Hematopoietic multipotent progenitor cell treated with erythropoietin and hydrocortisone succinate and interleukin-3 and kit ligand, for 4 days (in vitro differentiated cells): ENCODE measurements at places on chromosomes 5 and 9.

DNA sequence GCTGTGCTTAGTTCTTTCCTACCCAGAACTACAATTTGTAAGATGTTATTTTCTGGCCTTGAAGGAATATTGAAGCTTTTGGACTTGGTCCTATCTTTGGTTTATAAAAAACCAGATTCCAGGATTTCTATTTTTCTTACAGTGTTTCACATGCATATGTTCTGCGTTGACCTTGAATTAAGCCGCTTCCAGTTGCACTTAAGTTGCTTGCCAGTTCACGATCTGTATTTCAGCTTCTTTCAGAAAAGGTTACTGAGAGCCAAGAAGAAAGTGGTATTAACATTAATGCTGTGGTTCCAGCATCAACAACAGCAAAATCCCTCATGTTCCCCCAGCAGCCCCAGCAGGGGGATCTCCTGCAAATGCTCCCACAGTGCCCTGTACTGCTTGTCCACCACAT lies 156.4 kb upstream of the ADAMTS16 start:
- no peak for DNase-seq

DNA sequence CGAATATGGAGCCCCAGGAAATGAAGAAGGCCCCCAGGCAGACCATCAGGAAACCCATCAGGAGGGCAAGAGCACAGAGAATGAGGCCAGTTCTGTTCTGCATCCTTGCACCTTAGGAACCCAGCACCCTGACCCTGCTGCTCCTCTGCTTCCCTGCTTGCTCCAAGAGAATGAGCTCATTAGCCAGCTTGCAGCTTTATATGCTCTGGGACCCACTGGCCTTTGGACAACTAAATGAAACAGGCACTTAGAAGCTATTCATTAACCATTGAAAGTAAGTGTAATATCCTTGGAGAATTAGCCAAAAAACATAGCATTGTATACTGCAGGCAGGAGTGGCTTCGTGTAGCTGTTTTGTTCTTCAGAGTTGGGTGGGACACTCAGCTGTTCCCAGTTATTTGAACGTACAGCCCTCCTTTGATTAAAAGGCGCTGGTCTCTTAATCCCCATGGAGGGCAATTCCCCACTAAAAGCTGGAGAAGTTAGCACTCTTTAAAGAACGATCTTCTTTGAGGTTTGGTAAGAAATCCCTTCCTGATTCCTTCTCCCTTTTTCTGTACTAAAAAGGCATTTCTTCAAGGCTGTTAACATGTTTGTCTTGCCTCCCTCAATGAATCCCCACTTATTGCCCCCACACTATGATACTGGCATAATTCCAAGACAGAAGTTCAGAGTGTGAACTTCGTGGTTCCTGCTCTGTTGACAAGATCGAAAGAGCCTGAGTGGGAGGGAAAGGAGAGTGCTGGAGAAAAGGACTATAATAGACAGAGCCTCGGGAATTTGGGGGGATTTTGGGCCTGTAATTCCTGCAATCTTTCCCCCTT lies at the start of gene TMEM252:
Gene TMEM252, minus strand, starts transcription at position 172 of the 824 bp plus-strand sequence. Its CDS starts 69 bp downstream, at position 103.
- peak; percentile 6 for DNase-seq

GRCh38 chr5:6583049-6583880 lies 49.6 kb downstream of the NSUN2 start:
- peak; percentile 52 for DNase-seq

- no peak for DNase-seq
Measured at GRCh38 chr5:137933491-137933911, 44.2 kb downstream of the PKD2L2 start.

DNA sequence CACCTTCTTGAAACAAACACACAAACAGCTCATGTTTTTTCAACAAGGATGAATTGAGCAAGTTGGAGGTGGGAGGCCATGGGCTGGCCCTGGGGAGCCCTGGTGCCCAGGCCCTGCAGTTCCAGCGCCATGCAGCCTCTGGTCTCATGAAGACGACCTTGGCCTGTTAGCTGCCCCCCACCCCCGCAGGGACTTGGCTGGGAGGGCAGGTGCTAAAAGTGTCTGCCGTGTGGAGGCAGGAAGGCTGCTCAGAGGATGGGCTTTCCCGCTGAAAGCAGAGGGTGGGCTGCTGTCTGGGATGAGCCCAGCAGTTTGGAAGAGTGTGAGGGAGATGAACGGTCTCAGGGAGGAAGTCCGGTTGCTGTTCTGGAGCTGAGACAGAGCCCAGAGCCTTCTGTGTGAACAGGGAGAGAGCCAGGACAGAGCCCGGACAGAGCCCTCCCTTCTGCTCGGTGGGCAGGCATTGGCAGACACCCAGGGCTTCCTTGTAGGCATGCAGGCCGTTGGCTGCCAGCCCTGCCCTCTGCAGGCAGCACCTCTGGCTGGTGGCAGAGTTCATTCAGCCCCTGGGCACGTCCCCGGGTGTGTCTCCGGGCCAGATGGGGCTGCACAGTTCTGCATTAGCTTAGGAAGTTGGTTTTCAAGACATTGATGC lies 18.7 kb downstream of the ROPN1L start:
- DNase-seq, result peak; percentile 54

DNA sequence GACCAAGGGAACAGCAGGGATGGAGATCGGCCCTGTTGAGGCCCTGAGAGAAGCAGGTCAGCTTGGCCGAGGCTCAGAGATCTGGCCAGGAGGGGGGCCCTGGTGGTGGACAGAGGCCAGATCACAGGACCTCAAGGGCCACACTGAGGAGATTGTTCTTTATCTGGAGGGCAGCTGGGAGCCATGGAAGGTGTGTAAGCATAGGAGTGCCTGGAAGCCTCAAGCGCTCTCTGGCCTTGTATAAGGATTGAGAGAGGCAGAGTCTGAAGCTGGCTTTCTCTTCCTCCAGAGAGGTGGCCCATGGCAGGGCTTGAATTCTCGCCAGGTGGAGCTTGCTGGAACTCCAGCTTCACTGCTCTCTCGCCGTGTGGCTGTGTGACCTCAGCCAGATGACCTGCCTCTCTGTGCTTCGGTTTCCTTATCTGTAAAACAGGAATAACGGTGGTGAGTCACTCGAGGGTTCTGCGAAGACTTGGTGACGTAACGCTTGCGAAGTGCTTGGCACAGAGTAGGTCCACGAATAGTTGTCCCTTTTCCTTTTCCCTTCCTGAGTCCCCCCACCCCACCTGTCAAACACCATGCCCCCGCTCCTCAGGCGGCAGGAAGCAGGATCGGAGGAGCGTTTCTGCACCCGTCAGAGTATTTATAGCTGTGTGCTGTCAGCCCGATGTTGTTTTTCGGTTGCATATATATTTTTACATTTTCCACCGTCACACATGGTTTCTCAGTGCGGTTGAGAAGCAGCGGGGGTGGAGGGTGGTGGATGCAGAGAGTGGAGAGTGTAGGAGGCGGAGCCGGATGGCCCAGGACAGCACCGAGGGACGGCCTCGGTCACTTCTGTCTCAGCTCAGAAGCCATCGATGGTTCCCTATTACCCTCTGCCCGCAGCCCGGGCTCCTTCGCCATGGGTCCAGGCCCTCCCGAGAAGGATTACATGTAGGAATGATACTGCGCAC lies 17.0 kb upstream of the CRB2 start:
- DNase-seq, result peak; percentile 83

- no peak for DNase-seq
Measured at GRCh38 chr9:70407081-70407503, 7.4 kb downstream of the KLF9 start.

DNA sequence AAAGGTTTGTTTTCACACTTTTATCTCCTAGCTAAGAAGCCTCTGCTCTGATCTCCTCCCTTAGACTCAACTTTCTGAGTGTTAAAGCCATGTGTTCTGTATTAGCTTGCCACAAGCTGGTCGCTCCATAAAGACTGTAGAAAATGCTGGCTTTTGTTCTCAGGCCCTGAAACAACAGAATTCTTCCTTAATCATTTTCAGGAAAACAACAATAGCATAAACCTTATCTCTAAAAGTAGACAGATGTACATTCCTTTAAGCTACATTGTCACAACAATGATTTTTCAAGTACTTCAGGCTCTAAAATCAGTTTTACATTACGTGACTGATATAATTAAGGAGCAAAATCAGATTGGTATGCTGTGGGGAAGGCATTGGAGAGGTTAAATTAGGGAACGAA lies 41.9 kb downstream of the VCAN start:
- DNase-seq, result no peak

DNA sequence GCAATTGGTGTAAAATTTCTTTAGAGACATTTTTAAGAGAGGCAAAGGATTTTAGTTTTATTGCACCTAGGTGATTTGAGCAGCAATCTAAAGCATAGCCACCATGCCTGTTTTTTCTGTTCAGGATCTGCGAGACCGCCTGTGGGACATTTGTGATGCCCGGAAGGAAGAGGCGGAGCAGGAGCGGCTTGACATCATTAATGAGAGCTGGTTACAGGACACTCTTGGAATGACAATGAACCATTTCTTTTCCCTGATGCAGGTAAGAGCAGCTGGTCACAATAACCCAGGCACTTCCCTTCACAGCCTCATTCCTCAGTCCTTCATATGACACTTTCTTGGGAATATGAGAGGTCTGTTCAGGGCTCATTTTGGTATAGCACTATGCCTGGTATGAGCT lies 103.2 kb upstream of the IL7R start:
- DNase-seq, result no peak

- peak; percentile 15 for DNase-seq
Measured at GRCh38 chr5:14464096-14464495, 117.5 kb upstream of the OTULINL start.

DNA sequence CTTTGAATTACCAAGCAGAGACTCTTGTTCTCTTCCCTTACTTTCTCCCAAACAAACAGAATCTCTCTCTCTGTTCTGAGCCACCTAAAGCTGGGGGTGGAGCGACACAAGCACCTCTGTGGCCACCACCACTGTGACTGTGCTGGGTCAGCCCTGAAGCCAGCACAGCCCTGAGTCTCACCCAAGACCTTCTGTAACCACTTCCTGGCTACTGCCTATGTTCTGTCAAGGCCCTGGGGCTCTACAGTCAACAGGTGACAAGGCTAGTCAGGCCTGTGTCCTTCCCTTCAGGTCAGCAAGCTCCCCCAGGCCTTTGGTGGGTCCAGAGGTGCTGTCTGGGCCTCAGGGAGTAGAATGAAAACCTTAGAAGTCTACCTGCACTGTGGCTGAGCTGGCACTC lies 26.1 kb upstream of the SLC28A3 start:
- DNase-seq, result no peak

GRCh38 chr5:42349163-42349562 lies 74.1 kb upstream of the GHR start:
- no peak for DNase-seq

GRCh38 chr5:67610186-67610912 lies 413.8 kb upstream of the CD180 start:
- DNase-seq, result no peak

DNA sequence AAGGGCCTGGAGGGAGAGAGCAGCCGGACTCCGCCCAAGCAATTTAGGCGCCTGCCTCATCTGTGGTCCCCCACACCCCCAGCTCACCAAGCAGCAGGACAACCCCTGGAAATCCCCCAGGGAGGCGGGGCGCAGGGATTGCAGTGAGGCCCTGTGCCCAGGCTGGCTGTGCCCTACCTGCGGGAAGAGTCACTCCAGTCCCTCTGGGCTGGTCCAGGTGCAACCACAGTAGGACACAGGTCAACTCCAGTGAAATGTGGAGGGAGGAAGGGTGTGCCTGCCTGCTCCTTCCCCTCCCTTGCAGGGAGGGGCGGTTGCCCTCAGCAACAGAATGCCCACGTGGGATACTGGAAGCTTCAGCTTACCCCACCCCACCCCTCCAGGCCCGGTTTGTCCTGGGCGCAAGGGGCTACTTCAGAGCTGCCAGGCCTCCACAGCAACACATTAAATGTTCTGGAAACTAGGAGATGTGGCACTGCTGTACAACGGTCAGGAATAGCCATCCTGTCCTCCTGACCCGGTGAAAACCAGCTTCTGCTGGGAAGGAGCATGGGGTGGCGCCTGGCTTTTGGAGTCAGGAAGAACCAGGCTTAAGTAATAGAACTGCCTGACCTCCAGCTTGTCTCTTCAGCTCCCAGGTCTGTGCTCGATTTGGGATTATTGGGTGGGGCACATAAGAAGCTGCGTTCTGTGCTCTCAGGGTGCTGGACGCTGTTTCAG lies 22.5 kb downstream of the ABO start:
- peak; percentile 47 for DNase-seq

GRCh38 chr5:39465097-39465496 lies 40.3 kb upstream of the DAB2 start:
- DNase-seq, result no peak

GRCh38 chr5:87034557-87034956 lies 233.1 kb upstream of the RASA1 start:
- no peak for DNase-seq

GRCh38 chr5:98750693-98751092 lies 22.8 kb upstream of the RGMB start:
- peak; percentile 30 for DNase-seq

DNA sequence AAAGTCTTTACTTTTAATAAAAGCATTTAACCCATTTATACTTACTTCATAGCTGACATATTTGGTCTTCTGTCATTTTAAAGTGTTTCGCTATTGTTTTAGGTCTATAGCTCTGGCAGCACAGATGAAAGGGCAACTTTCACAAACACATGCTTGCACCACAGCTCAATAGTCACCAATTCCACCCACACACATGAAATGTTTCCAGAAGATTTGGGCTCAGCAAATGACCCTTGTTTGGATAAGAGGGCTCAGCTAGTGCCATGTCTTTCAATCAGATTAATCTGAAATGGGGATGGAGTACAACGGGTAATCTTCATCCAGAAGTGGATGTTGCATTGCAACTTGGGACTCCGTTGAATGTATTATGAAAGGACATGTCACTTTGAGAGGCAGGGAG lies 176.0 kb downstream of the FGF18 start:
- no peak for DNase-seq

DNA sequence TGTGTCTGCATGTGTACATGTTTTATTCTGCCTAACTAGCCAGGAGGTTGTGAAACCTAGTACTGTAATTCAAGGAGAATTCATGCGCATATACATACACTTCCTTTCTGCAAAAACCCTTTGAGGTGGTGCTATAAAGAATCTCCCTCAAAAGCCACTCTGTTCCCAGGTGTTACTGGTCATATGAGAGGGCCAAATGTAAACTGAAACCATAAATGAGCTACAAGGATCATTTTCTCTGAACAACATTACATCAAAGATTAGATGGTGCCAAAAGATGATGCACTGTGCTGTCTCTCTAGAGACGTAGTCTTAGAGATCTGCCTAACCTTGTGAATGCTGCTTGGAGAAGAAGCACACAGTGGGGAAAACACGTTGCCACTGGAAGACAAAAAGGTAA lies 15.7 kb downstream of the NREP start:
- DNase-seq, result no peak

DNA sequence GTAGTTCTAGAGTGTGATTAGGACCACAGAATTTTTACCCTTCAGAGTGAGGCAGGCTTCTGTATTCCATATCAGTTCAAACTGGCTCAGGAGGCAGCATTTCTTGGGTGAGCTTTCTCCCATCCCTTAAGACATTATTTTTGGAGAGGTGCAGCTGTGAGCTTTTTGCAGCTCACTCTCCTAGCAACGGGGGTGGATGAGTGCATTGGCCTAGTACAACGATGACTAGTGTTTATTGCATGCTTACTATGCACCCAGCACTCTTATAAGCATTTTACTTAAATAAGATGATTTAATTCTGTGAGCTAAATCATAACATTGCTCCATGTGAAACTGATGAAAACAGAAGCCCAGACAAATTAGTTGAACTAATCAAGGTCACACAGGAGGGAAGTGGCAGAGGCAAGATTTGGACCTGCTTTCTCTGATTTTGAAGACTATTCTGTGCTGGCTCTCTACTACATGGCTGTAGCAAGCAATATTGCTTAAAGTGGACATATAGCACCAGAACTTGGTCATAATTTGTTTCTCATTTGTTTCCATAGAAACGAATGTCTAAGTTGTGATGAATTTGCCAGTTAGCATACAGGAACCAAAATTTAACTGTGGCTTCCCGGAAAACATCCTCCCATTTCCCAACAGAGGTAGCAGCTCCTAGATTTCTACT lies 372.1 kb upstream of the RIOK2 start:
- no peak for DNase-seq

GRCh38 chr5:160174780-160175437 lies 54.4 kb upstream of the FABP6 start:
- DNase-seq, result no peak
